Stimulated activated CD4-positive, alpha-beta T cell treated with anti-CD3 and anti-CD28 coated beads, Interleukin-1b, Interleukin-23, amount 100 ng/mL, for 1 hour (primary cell): ENCODE measurements at places on chromosomes 3 and 15.

DNA sequence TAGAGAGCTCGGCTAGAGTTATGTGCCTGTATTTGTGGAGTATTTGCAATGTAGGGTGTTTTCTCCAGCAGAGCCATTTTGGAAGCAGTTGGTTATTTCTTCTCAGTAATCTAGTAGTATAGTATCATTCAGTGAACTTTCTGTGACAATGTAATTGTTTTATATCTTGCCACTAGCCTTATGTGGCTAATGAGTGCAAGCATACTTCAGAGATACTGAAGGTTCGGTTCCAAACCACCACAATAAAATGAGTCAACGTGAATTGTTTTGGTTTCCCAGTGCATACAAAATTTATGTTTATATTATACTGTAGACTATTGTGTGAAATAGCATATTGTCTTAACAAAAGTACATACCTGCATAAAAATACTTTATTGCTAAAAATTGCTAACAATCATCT, 286.9 kb upstream of the TBL1XR1 start:
- DNase-seq, result no peak

DNA sequence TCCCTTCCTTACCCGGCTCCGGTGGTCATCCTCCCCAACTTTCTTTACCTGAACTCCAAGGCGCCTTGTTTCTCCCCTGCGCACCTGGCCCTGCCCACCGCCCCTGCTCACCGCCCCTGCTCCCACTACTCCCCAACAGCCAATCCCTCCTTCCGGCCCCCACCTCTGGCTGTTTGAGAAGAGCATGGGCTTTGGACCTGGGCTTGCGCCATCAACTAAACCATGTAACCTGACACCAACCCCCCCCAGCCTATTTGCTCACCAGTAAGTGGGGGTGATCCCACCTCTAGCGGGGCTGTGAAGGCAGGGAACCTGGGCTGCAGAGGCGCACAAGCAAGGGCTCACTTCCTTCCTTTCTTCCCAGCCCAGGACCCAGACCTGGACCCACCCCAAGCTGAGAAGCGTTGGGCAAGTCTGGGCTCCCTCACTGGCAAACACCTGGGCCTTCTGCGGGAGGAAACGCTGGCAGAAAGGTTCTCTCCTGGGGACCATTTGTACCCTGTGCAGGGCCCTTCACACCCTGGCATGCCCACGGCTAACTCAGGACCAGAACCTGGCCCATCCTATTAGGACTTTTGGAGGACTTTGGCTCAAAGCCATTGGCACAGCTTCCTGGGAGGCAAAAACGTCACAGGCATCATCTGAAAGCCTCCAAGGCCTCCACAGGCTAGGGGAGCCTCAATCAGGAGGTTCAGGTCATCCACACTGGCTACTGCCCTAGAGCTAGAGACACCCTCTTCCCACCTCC, at the start of gene PLXNB1:
Gene PLXNB1 (minus strand): TSS at position 127 of the 748 bp plus-strand sequence. CDS start 5,475 bp downstream, outside the sequence.
- DNase-seq, result no peak

DNA sequence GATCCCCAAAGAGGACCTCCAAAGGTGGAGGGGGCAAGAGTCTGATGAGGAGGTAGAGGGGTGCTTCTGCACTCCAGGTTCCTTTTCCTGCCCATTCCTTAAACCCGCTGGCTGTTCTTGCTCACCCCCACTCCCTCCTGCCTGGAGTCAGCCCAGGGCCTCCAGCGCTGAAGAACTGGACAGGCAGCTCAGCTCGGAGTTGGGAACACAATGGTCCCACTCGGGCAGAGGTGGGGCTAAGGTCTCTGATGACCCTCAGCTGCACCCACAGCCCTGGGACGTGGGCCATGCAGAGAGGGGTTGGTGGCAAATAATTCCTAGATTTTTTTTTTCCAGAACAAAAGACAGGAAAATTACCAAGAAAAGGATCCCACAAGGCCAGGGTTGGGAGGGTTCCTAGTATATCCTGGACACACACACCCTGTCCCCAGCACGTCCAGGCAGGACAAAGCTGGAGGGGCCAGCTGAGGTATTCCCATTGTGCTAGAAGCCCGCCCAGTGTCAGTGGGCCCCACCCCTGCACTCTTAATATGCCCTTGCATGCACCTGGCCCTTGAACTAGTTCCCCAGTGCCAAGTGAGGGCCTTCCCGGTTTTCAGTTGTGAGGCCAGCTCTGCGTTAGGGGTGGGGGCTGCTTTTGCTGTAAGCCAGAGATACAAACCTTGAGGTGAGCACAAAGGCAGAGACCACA, 22.1 kb upstream of the IP6K2 start:
- no peak for DNase-seq

DNA sequence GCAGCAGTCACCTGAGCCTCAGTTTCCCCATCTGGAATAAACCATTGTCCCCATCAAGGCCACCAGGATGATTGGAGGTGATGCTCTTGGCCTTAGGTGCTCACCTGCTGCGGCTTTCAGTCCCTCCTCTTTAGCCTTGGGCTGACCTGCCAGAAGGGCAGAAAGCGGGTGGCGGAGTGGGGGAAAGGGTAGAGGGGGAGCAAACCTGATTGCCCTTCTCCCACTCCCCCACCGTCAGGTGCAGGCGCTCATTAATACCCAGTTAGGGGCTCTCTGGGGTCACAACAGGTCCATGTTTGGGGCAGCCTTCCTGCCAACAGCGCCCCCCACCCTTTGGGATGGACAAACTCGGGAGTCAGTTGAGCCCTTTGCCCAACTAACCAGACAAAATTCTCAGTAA, 50.5 kb downstream of the GRIP2 start:
- DNase-seq, result no peak

DNA sequence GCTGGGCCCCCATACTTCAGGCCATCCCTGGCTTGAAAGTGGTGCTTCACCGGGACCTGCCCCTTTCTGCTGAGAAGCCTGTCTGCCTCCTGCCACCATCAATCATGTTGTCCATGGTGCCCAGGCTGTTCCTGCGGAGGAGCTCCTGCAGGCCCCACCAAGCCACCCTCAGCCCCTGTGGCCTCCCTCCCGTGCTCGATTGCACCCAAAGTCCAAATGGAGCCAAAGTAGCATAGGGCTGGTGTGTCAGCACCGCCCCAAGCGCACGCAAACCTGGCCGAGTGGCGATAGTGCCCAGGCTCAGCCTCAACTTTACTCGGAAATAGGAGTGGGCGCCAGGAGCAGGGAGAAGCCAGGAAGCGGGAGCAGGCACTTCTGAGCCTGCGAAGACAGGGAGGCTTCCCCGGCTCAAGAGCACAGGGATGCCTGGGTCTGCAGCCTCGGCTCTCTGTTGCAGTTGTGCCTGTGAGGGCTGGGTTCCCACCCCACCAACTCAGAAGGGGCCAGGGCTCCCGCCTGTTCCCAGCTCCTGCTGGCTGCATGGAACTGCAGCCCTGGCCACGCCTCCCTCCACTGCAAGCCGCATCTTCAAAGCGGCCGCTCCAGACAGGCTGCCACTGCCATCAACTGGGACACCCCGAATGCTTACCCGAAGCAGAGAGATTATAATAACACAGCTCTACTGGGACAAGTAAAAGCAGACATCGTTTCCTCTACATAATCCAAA, 203.0 kb downstream of the ARRDC4 start:
- no peak for DNase-seq

GRCh38 chr15:101521069-101521468, 31.6 kb upstream of the PCSK6 start:
- DNase-seq, result no peak

DNA sequence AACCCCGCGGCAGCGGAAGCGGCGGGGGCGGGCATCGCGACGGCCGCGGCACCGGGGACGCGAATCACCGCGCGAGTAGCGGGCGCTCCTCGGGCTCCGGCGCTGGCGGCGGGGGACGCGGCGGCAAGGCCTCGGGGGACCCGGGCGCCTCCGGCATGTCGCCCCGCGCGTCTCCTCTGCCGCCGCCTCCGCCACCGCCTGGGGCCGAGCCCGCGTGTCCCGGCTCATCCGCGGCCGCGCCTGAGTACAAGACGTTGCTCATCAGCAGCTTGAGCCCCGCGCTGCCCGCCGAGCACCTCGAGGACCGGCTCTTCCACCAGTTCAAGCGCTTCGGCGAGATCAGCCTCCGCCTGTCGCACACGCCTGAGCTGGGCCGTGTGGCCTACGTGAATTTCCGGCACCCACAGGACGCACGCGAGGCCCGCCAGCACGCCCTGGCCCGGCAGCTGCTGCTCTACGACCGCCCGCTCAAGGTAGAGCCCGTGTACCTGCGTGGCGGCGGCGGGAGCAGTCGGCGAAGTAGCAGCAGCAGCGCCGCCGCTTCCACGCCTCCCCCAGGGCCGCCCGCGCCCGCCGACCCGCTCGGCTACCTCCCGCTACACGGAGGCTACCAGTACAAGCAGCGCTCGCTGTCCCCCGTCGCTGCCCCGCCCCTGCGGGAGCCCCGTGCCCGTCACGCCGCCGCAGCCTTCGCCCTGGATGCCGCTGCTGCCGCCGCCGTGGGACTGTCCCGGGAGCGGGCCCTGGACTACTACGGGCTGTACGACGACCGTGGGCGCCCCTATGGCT, 675 bp downstream of the RBM15B start:
- no peak for DNase-seq

DNA sequence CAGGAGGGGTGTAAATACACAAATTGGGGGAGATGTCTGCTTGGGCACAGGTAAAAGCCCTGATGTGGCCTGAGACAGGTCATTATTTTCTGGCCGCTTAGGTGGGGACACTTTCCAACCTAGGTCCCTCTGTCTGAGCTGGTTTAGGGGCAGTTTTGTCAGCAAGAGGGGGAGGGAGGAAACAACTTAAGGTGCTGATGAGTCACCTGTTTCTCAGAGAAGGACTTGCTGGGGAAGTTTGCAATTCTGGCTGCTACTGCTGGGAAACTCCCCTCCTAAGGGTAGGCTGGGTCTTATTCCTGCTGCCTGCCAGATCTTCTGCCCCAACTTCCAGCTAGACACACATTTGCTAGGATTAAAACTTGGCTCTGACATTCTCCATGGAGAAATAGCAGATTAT, 4.8 kb upstream of the RHOV start:
- no peak for DNase-seq

DNA sequence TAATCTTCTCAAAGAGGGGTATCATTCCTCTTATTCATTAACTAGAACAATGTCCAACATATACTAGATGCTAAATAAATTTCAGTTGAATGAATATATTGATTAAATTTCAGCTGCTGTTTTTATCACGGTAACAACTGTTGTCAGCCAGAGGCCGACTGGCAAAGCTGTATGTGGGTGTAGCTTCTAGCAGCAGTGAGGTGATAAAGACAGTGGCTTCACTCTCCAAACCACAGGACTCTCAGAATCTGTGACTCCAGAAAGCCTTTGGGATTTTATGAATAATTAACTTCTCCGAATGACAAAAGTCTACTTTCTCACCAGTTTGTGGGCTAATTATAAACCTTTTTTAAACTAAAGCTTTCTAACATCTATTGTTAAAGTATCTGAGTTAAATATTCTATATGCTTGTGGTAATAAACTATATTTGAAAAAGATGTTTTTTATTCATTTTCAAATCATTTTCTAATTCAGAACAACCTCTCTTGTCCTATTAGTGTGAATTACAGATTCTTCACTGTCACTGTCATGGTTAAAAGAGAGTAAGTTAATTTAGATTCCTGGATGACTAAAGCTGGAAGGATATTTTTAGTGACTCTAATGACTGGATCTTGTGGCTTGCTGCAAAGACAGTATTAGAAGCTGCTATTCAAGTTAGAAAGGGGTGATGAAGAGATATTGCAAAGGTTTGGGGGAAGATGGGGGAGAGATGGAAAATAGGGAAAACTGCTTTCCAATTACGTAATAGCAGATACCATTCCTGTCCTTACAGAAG, 796.4 kb upstream of the ARPP21 start:
- no peak for DNase-seq
